Suprapubic skin (tissue), 4 donors: ENCODE measurements at places on chromosomes 4 and X.

DNA sequence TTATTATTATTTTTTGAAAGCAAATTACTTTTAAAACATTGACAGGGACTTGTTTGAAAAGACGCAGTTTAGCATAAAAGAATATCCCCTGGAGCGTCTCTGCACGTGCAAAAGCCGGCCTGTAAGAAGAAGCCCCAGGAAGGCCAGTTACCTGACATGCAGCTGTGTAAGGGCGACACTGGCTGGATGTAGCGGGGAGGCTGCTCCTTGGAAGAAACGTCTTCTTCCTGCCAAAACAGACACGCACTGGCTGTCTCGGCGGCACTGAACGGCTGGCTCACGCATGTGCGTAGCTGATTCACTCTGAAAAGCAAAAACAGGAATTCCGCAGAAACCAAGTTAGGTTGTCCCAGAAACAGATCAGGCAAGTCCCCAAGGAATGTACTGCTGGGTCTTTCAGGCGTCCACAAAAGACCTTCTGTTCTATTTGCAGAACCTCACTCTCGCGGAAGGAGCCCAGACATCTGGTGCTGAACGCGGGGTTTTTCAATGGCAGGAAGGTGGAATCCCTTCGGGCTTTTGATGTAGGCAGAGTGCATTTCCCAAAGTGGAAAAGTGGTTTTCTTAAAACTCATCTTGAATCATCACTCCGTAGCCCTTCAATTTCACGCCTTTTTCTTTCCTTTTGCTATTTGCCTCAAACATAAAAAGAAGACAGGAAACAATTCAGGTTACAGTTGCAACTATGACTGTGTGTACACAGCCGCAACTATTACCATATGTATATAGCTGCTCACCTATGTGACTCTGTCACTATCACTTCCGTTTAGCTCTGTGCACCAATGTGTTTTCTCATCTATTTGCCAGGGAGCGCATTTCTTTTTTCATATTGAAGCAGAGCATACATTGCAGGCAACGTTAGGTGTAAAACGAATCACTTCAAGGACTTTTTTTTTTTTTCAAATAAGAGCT lies 38.1 kb upstream of the ARSH start:
- peak; percentile 17 for DNase-seq

GRCh38 chrX:63917296-63917695 lies 132.3 kb upstream of the ARHGEF9 start:
- DNase-seq: no peak

DNA sequence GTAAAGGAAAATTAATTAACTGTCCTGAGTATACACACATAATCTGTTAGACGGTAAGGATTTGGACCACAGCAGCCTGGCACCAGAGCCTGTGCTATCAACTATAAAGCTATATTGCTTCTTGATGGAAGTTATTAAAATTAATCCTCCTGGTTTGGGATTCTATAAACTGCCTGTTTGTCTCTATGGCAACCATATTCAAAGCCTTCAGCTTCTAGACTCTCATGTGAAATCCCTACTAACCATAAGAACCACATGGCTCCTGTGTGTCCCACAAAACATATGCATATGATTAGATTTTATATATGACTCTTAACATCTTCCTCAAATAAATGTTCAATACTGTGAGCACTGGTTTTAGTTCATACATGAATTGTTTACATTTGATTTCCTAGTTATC lies 380.8 kb downstream of the ANKRD50 start:
- DNase-seq: no peak

GRCh38 chrX:81278616-81279015 lies 76.7 kb downstream of the SH3BGRL start:
- no peak for DNase-seq

DNA sequence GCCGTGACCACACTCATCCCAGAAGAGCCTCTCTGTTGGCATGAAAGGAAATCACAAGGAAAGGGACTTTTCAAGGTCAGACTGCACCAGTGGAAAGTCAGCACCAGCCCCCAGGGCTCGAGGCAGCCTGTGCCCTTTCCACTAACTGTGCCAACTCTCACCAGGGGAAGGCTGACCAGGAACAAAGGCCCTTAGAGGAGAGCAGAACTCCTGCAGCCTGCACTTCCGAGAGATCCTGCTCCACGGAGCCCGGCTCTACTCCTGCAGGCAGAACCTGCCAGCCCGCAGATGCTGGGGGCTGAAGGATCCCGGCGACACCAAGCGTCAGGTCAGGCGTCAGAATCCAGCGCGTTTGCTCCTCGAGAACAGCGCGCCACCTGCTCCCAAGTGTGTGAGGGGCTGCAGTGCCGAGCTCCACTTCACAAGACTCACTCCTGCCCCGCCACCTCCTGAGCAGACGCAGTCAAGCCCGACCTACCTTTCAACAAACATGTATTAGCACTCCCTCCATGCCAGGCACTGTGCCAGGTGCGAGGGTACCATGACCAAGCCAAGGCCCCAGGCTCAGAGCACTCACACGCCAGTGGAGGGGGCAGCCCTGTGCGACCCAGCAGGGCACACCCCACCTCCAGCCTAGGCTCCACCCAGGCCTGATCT lies 13.6 kb upstream of the HELT start:
- no peak for DNase-seq

DNA sequence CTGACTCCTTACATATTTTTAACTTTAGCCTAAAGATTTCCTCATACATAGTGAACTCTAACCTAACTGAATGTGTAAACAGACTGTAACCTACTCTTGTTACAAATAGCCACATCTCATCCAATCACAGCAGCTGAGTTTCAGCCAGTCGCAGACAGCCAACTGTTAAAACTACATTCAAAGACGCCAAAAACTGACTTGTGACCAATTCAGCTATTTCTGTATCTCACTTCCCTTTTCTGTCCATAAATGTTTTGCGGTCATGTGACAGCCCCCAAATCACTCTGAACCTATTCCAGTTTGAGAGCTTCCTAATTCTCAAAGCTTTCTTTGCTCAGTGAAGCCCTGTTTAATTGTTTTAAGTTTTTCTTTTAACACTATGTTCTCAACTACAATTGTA lies 2731.9 kb downstream of the ARAP2 start:
- no peak for DNase-seq

GRCh38 chr4:30801876-30802275 lies 81.7 kb downstream of the PCDH7 start:
- no peak for DNase-seq

DNA sequence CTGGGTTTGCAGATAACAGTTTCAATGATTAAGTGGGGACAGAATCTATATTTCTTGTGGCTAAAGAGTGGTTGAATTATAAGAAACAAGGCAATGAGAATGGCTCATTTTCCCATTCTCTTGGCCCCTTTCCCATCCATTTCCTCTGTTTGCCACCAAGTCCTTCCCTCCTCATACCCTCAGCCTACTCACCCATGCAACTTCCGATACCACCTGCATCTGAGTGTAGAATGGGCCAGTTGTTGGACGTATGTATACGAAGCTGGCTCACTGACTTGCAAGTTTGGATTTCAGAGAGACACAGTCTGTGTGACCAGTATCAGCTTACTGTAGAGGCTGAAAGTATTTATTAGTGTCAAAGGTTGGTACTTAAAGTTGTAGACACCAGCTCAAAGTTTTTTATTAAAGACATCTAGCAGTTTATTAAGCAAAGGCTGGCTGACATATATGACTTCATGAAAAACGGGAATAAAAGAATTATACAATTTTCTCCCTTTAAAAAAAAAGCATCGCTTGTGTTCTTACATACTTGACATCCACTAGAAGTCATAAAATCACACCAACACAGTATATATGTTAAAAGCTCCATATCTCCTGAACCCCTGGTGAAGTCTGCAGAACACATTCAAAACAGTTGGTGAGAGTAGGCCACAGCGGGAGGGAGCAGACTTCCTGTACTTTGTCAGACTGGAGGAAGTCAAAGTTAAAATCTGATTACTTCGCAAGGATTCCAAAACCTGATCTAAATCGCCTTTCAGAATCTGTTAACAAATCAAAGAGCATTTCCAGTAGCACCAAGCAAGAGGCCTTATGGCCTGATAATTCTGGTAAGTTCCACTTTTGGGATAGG lies 22.4 kb upstream of the STIM2 start:
- DNase-seq: no peak

- DNase-seq: peak; percentile 81
Observed at GRCh38 chrX:130125091-130125874, 15.0 kb upstream of the ELF4 start.

GRCh38 chr4:184201179-184201578 lies 16.5 kb downstream of the ENPP6 start:
- DNase-seq: no peak

DNA sequence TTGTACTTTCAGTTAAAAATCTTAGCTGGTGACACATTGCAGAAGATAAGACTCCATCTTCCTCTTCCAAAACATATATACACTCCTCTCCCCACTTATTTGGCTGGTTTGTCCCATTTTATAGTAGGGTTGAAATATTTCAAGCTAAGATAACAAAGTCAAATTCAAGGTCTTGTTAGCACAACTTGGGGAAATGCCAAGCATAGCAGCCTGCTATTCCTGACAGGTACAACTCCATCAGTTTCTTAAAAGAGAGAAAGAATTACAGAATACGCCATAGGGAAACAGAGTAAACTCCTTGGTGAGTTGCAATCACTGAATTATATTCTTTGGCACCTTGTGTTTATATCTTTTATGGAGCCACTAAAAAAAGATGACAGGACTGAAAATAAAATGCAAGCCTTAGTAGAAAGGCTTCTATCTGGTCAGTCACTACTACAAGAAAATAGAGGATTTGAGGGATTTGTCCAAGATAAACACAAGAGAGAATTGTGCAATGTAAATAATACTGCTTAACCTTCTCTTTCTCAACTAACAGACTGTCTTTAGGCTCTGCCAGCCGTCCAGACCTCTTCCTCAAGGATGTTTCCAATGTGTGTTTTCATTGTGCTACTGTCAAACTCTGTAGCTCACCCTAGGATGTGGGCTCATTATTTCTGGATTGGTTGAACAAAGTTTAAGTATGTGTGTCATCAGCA lies 170.3 kb downstream of the VEGFC start:
- no peak for DNase-seq

DNA sequence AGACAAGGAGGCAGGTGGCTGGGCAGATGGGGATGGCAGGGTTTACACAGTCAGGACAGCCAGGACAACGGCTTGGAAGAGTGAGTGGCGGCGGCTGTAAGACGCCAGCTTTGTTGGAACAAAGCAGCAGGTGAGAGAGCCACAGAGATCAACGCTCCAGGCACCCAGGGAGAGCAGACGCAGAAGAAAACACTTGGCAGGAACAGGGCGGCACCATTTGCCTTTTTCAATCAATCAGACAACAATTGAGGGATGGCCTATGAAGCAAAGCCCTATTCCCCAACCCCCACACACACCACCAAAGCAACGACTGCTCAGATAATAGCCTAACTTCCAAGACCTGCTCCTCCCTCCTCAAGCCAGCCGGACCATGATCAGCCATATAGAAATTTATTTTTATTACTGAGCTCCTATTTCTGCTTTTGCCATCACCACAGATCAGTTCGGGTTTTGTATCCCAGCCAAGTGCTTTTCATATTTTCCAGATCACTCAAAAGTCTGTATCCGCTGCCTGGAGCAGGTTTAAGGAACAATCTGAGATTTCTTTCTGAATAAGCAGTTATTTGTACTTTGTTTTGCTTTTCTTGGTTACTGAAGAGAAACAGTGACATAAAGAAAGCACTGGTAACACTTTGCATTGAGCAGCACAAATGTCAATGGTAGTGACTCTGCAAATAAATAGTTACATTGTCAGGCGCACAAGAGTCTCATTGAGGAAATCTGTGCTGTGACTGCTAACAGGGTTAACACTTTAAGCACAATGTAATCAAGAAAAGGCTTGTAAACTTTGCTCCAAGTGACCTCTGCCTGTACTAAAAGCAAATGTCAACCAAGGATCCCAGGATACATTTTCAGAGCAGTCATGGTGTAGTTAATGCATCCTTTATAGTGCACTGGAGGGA lies 81.8 kb upstream of the RBPJ start:
- no peak for DNase-seq

GRCh38 chr4:118353534-118354030 lies 779 bp upstream of the PRSS12 start:
- DNase-seq: no peak

- DNase-seq: no peak
Observed at GRCh38 chr4:70844180-70844579, 4.5 kb upstream of the GRSF1 start.

DNA sequence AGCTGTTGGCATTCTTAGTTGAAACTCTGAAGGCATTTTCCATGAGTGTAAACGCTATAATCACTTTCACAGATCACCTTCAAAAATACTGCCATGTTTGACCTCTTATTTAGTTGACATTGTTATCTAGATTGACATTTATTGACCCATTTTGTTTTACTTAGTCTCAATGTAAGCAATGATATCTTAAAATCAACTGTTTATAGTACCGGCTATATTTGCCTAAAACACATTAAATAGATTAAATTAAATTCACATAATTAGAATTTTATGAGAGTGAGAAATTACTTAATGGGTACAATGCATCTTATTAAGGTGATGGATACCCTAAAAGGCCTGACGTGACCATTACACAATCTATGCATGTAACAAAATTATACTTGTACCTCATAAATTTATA lies 517.7 kb upstream of the FTHL17 start:
- DNase-seq: no peak

- DNase-seq: no peak
Observed at GRCh38 chr4:94370533-94371254, 28.1 kb upstream of the HPGDS start.

DNA sequence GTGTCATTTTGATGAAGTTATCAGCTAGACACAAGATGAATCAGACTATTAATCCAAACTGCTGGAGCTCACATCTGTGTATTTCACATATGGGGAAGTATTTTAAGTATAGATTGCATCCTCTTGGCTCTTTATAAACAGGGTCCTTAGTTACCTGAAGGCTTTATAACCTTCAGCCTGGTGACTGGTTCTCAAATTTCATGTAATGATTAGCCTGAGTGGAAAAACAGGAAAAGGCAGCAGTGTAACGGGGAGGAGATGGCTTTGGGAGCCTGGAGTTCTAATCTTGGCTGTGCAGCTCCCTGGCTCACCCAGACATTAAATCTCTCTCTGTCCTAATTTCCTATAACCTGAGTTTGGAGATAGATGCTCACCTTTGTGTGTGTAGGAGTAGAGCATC lies 103.8 kb upstream of the HPF1 start:
- no peak for DNase-seq

DNA sequence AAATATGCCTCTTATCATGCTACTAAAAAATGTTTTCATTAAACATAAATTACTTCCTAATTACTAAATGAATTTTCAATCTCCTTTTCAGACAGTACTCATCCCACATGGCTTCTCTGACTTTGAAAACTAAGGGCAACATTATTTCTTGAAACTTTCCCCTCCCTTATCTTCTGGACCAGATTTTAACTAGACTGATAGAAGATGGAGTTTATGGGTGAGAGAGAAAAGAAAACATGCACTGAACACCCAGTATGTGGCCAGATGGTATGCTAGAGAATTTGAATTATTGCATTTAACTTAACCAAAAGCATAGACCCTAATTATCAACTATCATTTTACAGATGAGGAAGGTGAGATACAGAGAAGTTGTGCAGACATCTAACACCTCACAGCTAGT lies 16.8 kb downstream of the CNOT6L start:
- no peak for DNase-seq
